ENCODE measurements at places on chromosomes 1 and 21.

DNA sequence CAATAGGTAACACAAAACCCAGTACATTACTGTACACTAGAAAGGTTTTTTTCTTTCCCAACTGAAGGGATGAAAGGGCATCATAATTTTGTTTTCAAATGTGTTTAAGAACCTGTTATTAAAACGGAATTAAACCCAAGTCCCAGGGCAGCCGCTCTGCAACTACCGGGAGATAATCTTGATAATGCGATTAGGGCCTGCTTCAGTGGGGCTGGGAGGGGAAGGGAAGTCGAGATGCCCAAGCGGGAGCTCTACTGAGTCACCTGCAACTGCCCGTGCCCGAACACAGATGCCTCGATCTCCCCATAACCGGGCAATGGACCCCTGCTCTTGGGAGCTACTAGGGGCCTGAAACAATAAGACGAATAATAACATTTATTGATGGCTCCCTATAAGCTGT is 61.4 kb downstream of the KAZN start:
- no peak for DNase-seq

- no peak for DNase-seq
Observed at GRCh38 chr21:32516756-32517649, 68.3 kb downstream of the TCP10L start.

GRCh38 chr1:3135073-3135702 is 66.2 kb downstream of the PRDM16 start:
- DNase-seq = no peak

DNA sequence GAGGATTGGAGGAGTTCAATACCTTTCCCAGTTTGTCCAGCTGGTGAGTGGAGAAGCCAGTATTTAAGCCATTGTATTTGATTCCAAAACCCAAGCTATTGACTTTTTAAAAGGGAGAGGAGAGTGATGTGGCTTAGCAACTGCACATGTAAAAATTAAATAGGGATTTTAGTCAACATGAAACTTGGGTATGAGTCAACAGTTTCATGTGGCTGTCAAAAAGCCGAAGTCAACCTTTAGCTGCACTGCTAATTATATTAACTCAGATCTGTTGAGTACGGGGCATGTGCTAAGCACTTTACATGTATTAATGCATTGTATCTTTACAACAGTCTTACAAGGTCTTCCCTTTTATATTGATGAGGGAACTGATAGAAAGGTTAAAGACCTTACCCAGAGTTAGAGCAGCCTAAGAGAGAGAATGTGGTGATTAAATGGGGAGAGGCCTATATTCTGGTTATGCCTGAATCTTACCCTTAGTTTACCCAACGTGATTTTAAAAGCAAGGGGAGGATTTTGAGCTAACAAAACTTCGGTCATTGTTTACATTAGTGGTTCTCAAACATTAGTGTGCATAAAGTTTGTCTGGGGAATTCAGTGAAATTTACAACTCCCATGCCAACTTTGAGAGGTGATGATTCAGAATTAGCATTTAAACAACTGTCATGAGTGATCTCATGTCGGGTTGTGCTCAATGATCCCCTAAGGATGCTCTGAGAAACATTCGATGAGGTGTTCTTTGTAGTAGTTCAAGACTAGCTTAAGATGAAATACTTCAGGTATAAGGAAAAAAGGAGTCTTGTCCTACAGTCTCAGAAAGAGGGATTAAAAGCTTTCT is 6.9 kb upstream of the SLC35F3 start:
- no peak for DNase-seq

DNA sequence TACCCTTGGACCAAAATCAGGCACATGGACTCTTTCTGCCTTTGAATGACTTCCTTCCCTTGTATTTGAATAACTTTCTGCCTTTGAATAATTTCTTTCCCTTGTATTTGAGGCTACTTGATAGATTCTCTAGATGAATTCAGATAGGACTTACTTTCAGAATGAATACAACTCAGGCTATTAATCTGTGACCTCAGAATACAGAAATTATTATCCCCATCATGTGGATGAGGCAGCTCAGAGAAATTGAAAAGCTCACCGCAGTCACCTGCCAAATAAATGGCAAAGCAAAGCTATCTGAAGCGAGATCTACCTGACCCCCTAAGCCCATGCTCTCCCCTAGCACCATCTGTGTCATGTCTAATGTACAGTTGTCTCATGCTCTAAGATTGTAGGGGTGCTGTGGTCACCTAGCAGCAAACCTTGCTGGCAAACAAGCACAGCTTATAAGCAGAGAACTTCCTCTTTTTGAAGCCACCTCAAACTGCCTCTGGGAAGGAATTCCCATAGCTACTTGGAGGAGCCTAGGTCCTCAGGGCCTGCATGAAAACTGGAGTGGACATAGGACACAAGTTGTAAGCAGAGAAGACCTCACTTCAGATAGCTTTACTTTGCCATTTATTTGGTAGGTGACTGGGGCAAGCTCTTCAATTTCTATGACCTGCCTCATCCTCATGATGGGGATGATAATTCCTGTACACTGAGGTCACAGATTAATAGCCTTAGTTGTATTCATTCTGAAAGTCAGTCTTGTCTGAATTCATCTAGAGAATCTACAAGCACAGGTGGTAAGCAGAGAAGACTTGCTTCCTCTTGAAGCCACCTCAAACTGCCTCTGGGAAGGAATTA is 66.1 kb downstream of the FASLG start:
- no peak for DNase-seq

DNA sequence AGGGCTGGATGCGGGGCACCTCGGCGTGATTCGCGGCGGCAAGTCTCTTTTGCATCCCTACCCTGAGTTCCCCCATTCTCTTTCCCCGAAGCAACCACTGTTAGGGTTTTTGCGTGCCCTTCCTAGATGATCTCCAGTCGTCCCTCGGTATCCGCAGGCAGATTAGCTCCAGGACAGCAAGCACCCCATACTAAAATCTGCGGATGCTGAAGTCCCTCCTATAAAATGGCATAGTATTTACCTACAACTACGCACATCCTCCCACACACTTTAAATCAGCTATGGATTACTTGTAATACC is 22.8 kb upstream of the CFAP126 start:
- no peak for DNase-seq

- DNase-seq = no peak
Observed at GRCh38 chr21:21971384-21971783, 973.2 kb downstream of the NCAM2 start.

DNA sequence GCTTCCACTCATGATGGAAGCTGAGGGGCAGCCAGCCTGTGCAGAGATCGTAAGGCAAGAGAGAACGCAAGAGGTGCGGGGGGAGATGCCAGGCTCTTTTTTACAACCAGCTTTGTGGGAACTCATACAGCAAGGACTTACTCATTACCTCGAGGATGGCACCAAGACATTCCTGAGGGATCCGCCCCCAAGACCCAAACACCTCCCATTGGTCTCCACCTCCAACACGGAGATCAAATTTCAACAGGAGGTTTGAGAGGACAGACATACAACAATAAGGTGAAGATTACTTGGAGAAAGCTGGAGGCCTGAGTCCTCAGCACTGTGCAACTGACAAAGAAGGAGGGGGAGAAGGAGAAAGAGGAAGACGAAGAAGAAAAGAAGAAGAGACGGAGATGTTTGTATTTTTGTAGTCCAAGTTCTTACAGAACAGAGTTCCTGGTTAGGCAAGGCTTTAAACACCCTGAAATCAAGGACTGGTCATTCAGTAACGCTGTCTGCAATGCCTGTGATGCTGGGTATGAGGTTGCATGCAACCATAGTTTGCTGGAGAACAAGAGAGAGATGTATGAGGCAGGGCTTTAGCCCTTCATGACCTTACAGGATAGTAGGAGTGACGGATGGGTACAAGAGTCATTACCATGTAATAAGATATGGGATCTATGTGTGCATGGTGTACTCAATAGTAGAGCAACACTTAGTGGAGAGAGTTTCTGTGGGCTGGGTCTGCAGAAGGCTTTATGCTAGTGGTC is 19.7 kb upstream of the GALNT2 start:
- no peak for DNase-seq

DNA sequence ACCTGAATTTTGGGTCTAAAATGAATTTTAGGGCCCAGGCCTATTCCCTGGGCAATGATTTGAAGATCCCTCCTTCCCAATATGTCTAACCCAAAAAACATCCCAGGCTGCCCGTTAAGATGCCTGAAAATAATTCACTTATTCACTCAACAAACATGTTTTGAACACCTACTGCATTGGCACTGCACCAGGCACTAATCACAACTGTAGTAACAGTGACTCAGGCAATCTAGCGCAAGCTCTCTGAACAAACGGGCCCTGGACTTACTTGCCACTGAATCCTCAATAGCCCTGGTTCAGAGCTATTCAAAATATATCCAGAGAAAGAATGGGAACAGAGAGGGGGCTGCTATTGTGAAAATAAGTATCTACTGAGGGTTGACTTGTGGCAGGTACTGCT is 4.2 kb downstream of the CD244 start:
- DNase-seq = no peak

- no peak for DNase-seq
Observed at GRCh38 chr1:247298701-247299100, 33.0 kb downstream of the ZNF496 start.

DNA sequence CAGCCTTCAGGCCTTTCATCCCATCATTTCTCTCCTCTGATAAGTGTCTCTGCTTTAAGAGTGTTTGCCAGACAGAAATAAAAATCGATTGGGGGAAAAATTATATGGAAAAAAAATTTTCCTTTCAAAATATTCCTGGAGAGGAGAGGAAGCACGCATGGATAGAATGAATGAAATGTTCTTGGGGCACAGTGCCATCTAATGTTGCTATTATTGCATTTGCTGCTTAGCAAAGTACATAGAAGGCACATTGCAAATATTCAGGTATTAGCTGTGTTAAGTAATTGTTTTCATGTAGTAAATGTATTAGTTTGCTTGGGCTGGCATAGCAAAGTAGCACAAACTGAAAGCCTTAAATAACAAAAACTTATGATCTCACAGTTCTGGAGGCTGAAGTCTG is 18.1 kb downstream of the B3GALT5 start:
- no peak for DNase-seq
